ENCODE measurements at places on chromosomes 4 and X. TPM values are rescaled to one million over a fixed set of nuclear protein-coding genes. Genes with fewer than 3 reads are reported as not detected.

GRCh38 chr4:7198440-7199128 lies 6.2 kb downstream of the SORCS2 start:
- no peak overlapping the region for H3K4me3 ChIP-seq
- peaks cover 30% of the 10 kb centered on the region for H3K27me3 ChIP-seq
- H3K4me1 ChIP-seq: peaks cover 23% of the 10 kb centered on the region
- H3K36me3 ChIP-seq: no peaks in the 10 kb centered on the region
- no peak overlapping the region for H3K27ac ChIP-seq

DNA sequence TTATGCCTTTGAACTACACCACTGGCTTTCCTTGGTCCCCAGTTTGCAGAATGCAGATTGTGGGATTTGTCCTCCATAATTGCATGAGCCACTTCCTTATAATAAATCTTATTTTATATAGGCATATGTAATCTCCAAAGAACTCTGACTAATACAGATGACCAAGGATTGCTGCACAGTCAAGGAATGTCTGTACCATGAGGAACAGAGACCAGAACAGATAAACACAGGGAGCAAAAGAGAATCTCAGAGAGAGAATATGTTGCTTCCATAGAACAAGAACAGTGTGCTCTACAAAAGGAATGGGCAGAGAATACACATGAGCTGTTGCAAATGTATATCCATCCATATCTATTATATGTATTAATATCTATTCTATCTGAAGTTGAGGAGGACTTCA lies 111.1 kb downstream of the ADRA2C start:
- peaks cover 3% of the 10 kb centered on the region for H3K36me3 ChIP-seq
- peaks cover 54% of the 10 kb centered on the region for H3K27me3 ChIP-seq
- H3K4me1 ChIP-seq: peaks cover 3% of the 10 kb centered on the region
- H3K27ac ChIP-seq: no peak overlapping the region

- H3K36me3 ChIP-seq: no peaks in the 10 kb centered on the region
- H3K27me3 ChIP-seq: no peaks in the 10 kb centered on the region
- H3K4me3 ChIP-seq: no peak overlapping the region
- H3K4me1 ChIP-seq: peaks cover 8% of the 10 kb centered on the region
These were observed 65.6 kb downstream of the RAB40A start for GRCh38 chrX:103453655-103454054.

DNA sequence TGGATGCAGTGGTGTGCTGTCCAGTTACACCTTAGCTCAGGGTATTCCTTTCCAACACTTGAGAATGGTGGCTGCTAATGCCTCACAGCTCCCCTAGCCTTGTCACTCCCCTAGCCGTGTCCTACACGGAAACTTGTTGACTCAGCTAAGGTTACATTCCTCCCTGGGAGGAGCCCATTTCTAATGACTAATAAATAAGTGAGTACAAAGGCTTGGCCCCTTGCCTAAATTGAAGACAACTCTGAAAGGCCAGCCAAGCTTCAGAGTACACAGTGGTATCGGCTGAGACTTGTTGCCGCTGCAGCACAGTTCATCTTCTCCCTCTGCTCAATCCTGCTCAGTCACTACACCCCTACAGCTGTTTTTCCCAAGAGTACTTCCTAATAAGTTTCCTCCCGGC lies 21.2 kb upstream of the SLC25A31 start:
- H3K4me1 ChIP-seq: peaks cover 4% of the 10 kb centered on the region
- H3K4me3 ChIP-seq: no peak overlapping the region
- H3K27ac ChIP-seq: no peak overlapping the region
- H3K36me3 ChIP-seq: peaks cover 21% of the 10 kb centered on the region
- no peaks in the 10 kb centered on the region for H3K27me3 ChIP-seq

Gene ETNPPL
- total RNA-seq: not detected

Gene ADAM29
- not detected for total RNA-seq

Gene PDE6B
- total RNA-seq: 1.6 TPM

Measured in osteocyte (in vitro differentiated cells).